ENCODE measurements at places on chromosomes 11 and 22.

DNA sequence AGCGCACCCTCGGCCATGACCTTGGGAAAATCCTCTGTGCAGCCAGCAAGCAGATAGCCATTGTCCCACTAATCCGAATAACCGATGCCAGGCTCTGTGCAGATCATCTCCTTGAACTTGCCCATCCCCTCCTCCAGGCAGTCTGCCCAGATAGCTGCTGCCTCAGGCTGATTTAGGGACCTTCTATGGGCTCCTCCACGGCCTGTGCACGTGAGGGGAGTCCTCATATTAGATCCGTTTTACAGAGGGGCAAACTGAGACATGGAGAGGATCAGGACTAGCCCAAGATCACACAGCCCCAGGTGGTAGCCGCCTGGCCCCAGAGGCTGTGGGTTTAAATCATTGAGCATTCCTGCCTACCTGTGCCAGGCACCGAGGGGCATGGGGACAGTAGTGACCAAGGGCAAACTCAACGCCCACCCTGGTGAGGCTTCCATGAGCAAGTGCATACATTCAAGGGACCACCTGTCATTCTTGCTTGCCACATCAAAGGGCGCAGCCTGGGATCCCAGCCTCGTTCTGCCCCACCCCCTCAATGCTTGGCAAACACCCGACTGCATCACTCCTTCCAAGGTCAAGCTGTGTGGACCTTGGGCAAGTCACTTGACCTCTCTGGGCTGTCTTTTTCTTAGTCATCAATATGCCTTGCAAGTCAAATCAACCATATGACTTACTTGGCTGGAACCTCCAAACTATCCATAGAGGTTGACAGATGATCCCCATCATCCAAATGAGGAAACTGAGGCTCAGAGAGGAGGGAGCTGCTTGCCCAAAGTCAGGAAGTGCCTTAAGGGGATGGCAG is 131.6 kb downstream of the MN1 start:
- DNase-seq = no peak

GRCh38 chr22:23256986-23257888 is 76.9 kb downstream of the BCR start:
- no peak for DNase-seq

DNA sequence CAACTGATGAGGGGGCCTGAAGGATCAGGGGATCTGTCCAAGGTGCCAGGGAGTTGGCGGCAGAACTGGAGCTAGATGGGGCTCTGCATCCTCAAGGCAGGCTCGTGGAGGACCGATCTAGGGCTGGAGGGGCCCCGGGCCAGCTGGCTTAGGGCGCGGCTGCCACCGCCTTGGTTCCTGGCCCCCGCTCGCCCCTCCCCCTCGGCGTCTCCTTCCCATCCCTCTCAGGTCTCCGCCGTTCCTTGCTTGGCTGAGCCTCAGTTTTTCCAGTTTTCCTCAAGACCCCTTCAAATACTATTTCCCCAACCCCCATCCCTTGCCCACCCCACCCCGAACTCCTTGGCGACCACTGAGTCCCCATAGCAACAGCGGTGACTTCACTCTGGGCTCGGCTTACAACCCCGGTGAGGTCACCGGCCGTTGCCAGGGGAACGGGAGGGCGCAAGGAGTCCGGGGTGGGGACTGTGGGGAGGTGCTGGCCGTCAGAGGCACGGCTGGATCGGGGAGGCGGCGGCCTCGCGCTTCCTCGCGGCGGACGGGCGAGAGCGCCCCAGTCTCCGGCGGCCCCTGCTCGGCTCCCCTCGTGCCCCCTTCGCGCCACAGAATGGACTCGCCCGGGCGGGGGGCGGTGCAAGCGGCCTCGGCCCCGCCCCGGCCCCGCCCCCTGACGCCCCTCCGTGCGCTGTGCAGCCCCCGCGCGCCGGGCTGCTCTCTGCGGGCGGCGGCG is 7.5 kb downstream of the FREY1 start:
- peak; percentile 50 for DNase-seq

- DNase-seq = no peak
These were observed 386.9 kb downstream of the ETS1 start for GRCh38 chr11:128200467-128200866.

DNA sequence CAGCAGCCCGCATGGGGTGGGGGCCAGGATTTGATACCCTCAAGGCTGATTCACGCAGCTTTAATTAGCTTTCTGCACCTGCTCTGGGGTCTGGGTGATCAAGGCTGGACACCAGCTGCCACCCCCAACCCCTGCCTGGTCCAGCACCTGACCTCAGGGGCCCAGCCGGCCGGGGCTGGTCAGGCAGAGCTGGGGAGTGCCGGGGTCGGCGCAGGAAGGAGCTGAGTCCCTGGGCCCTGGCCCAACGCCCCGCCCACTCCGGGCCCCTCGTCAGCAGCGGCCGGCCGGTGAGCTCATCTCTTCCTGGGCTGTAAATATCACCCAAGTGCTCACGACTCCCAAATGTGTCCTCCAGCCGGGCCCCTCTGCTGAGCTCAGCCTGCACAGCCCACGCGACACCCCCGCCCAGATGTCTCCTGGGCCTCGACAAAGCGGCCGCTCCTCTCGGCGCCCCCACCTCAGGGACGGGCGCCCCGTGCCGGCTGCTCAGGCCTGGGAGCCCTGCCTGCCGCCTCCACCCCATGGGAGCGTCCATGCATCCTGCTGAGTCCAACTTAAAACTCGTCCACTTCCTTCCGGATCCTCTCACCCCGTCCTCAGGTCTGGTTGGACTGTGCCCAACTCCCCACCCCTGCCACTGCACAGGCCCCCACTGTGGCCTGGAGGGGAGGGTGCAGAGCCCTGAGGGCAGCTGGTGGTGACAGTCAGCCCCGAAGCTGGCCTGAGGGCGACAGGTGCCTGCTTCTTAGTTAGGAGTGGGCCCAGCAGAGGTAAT is 29.0 kb downstream of the RTN4R start:
- DNase-seq = no peak

- no peak for DNase-seq
These were observed 24.8 kb downstream of the MYO7A start for GRCh38 chr11:77152846-77153245.

GRCh38 chr11:61539831-61540357 is 31.3 kb downstream of the LRRC10B start:
- no peak for DNase-seq

DNA sequence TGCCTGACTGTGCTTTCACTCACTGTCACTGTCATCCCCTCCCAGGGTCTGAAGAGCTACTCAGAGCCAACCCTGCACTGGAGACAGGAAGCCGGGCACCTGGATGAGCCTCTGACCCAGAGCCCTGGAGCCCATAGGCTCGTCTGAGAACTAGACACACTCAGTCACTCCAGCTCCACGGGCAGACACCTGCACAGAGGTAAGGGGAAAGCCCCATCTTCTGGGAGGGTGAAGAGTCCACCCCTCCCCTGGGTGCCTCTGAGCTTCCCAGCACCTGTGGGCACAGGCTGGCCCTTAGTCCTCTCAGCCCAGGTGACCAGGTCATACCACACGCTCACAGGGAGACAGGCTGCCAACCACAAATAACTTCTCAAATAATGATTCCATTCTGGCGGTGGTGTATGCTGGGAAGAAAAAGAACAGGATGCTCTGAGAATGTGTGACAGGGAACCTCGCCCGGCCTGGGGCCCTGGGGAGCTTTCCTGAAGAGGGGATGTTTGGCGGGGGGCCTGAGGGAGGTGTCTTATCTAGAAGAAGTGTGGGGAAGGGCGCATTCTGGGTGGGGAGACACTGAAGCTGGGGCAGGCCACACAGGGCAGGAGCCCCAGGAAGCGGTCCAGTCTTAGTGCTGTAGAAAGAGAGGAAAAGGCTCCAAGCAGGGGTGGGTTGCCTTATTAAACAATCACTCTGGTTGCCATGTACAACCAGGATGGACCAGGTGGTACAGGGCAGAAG is 5.3 kb downstream of the CCDC157 start:
- DNase-seq = no peak

- no peak for DNase-seq
These were observed 6.6 kb upstream of the PLEKHA7 start for GRCh38 chr11:17020831-17021230.

GRCh38 chr11:16194566-16194965 is 161.8 kb downstream of the SOX6 start:
- no peak for DNase-seq

DNA sequence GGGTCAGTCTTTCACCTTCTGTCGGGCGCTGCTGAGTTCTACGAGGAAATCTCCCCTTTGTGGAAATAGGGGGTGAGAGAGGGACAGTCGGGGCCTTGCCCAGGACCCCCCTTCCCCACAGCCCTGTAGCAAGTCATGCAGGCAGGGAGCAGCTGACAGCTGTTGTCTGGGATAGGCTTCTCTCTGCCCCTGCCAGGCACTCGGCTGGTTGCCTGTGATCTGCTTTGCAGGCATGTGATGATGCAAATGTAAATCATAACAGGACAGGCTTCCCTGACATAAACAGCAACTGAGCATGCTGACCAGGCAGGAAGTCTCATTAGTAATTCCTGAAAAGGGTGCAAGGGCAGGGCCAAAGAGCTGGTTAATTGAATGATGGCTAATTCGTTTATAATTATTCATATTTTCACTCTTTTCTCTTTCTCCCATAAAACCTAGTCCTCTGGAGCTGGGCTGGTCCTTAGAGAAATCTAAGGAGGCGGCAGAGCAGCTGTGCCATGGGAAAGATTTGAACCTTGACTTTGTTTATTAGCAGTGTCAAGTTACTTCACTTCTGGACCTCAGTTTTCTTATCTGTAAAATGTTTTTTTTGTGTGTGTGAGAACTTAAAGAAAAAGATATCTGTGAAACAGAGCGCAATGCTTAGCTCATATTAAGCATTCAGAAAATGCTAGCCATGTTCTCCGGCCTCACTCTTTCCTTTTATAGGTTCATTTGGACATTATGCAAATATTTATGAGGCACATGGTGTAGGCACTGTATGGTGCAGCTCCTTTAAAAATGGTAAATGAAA is 129.7 kb downstream of the LDLRAD3 start:
- DNase-seq = peak; percentile 41

- DNase-seq = no peak
These were observed 28.8 kb downstream of the FAT3 start for GRCh38 chr11:92253421-92253820.

GRCh38 chr11:48127521-48128183 is 89.0 kb upstream of the OR4B1 start:
- DNase-seq = no peak

GRCh38 chr11:26767060-26767459 is 45.2 kb upstream of the SLC5A12 start:
- DNase-seq = no peak

DNA sequence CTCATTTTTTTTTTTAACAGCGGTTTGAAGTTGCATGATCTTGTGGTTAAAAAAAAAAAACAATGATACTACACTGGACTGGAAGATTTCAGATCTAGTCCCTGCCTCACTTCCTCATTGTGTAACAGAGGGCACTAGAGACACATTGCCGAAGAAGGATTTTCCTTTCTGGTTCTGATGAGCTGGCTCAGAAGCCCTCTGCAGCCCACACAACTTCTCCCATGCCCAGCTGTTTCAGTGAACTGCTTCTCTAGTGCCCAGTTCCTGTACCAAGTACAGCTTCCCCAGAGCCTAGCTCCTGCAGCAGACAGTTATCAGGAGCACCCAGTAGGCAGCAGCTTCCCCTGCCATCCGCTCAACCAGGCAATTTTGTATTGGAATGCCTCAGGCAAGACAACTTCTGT is 29.5 kb upstream of the ANO5 start:
- no peak for DNase-seq

GRCh38 chr11:1207401-1208143 is 15.3 kb upstream of the MUC5B start:
- DNase-seq = no peak

GRCh38 chr11:79925570-79925969 is 484.7 kb upstream of the TENM4 start:
- DNase-seq = no peak

GRCh38 chr11:75100314-75100713 is 3.6 kb upstream of the OR2AT4 start:
- no peak for DNase-seq

DNA sequence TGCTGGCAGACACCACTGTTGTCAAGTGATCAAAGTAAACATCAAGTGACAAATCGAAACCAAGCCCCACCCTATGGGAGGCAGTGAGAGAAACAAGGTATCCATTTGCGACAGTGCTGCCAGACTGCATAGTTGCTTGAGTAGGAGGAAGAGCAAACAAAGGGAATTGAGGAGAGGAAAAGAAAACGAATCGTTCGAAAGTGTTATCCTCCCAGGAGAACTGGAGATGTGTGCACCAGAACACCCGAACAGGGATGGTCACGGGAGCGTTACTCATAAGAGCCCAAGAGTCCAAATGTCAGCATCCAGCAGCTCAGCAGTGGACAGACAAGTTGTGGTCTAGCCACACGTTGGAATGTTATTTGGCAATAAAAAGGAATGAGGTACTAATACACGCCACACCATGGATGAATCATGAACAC is 58.4 kb upstream of the NUP50 start:
- DNase-seq = no peak

DNA sequence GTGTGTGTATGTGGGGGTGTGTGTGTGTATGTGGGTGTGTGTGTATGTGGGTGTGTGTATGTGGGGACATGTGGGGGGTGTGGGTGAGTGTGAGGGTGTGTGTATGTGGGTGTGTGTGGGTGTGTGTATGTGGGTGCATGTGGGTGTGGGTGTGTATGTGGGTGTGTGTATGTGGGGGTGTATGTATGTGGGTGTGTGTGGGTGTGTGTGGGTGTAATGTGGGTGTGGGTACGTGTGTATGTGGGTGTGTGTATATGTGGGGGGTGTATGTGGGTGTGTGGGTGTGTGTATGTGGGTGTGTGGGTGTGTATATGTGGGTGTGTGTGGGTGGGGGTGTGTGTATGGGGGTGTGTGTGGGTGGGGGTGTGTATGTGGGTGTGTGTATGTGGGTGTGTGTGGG is 106.7 kb downstream of the SPATA19 start:
- no peak for DNase-seq

DNA sequence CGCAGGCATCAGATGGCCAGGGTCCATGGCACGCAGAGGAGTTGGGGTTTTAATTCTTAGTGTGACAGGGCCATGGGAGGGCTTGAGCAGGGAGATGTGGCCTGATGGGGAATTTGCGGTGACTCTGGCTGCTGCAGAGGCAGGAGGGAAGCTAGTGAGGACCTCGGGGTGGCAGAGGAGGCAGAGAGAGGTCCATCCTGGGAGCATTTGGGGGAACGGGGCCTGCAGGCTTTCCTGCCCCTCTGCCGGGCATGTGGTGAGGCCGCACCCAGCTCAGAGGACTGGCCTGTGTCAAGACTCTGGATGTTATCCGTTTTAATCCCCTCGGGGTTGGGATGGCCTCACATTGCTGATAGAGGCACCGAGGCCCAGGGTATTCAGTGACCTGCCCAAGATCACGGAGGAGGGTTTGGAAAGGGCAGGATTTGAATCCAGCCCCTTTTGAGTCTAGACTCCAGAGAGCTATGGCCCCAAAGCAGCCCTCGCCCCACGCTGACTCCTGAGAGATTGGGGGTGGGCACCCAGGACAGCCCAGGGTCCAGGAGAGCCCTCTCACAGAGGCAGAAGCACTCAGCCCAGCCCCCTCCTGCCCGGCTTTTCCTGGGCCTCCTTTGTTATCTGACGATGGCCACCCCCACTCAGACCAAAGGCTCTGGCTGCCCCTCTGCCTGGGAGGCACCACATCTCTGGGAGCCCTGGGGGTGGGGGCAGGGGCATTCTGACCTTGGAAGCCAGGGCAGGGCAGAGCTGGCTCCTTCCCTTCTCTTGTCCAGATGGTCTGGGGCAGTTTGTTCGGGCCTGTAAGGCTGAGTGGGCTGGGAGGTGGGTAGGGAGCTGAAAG is 13.9 kb downstream of the MGAT3 start:
- DNase-seq = no peak
